ENCODE measurements at places on chromosomes 2 and 18. TPM values are rescaled to one million over a fixed set of nuclear protein-coding genes. Genes with fewer than 3 reads are reported as not detected.
A peak's percentile ranks its signal among the peaks of the same experiment; 100 is the strongest.

TMEM178A gene
- total RNA-seq: 1.3 TPM

CHN1 gene
- 34.4 TPM for total RNA-seq

- DNase-seq: no peak
Measured at GRCh38 chr18:47721876-47722275, 208.6 kb downstream of the SMAD2 start.

GRCh38 chr2:113834051-113834730, 55.7 kb upstream of the ACTR3 start:
- DNase-seq: no peak

DNA sequence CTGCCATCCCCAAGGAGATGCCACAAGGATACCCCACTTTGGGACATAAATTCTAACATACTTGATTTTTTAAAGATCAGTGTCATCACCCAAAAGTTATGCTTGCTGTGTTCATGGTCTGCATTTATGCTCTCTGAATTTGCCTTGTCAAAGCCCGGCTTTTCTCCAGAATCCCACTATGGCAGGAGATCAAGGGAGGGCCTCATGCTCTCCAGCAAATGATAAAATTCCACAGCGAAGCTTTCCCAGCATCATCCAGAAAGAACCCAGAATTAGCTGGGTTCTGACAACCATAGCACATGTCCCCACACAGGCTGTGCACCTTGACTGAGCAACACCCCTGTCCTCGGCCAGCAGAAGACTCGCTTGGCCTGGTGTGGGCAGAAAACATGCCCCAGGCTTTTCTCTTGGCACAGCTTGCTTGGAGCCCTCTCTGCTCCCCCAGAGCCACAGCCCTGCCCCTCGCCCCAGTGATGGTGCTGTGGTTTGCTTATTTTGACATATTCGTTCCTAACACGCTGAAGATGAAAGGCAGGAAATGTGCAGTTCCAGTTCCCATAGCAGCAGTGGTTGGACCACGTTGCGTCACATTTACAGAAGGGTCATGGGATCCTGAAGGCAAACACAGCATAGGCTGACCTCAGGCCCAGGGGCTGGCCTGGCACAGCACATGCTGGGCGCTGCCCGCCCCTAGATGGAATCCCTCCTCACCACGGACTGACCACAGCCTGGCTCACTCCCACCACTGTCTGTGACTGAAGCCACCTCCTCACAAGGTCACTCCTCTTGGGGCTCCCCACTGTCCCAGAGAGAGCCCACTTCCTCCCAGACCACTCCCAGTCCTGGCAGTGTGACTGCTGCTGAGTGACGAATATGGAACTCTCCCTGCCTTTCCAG, 14.1 kb upstream of the CHRNA1 start:
- DNase-seq: peak; percentile 89

Data from Daoy (cell line).